ENCODE measurements at places on chromosomes 6 and 20.

- DNase-seq = no peak
Measured at GRCh38 chr6:162532283-162533008, 195.1 kb downstream of the PRKN start.

GRCh38 chr20:6940048-6940447, 172.6 kb downstream of the BMP2 start:
- DNase-seq = no peak

DNA sequence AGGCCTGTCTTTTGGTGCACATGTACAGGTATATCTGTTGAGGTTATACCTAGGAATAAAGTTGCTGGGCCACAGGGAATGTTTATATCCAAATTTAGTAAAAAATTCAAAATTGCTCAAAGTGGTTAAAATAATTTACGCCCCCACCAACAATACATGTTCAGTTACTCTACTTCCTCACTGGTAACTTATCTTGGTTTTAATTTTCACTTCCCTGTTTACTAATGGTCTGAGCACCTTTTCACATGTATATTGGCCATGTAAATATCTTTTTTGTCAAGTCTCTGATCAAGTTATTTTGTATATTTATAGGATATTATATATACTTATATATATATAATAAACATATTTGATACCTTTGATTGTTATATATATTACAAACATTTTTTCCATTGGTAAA, 9.7 kb downstream of the PDE7B start:
- DNase-seq = no peak

DNA sequence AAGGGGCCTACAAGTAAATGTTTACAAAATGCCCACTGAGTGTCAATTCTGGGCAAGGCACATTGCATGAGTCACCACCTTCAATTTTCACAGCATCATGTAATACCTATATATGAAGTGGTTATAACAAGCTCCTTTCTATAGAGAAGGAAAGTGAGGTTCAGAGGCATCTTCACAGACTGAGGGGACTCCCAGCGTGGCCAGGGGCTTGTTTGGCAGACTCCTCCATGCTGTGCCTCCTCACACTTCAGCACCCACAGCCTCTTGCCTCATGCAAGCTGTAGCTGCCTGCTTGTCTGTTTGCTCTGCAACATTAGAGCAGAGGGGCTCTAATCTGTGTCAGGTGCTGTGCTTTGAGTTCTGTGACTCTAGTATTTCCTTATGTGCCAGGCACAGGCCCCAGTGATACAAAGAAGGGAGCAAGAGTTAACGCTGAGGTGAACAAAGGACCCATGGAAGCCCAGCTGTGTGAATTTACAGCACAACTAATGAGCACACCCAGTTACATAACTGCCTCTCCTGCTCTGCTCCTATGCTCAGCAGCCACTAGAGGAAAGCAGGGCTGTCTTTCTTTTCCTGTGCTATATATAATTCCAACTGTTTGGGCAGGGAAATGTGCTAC, 72.3 kb downstream of the ZHX3 start:
- DNase-seq = no peak

- peak; percentile 69 for DNase-seq
Measured at GRCh38 chr20:32972181-32973076, 31.8 kb downstream of the SUN5 start.

DNA sequence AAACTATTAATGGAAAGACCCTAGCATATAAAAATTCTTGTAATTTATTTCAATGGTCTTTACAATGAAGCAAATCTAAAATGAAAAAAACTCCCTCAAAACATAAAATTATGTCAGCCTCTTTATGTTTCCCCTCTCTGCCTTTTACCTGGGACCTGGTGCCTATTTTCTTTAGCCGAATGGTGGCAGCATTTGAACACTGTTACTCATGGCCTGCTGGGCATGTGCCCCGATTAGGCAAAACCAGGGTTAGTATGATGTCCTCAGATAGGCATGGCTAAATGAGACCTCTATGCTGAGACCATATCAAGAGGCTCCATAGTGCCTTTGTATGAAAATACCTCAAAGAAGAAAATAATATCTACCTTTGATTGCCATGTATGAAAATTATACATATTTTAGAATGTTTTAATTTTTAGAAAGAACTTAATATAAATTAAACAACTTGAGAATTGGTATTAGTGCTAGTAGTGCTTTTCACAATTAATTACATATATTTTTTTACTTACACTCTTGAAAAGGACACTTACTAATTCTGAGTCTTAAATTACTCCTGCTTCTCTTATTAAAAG, 22.5 kb upstream of the C6orf58 start:
- DNase-seq = no peak

- no peak for DNase-seq
Measured at GRCh38 chr20:19815553-19815991, 57.5 kb downstream of the RIN2 start.

- no peak for DNase-seq
Measured at GRCh38 chr6:23349521-23350147, 776.4 kb upstream of the NRSN1 start.

DNA sequence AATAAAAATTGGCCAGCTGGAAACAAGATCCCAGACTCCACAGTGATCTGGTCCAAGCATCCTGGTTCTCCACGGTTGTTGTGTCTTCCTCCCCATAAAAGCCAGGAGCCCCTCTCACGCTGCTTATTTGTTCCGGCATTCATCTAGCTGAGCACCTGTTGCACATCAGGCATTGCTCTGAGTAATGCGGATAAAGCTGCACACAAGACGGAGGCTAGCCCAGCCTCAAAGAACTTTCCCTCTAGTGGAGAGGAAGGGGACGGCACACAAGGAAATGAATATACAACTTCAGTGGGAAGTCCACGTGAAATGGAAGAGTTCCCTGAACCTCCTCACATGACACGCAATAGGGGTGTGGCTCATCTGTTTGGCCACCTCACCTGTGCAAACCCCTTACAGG, 30.3 kb upstream of the NXT1 start:
- DNase-seq = no peak

- no peak for DNase-seq
Measured at GRCh38 chr6:74467533-74468215, 738.2 kb downstream of the COL12A1 start.

DNA sequence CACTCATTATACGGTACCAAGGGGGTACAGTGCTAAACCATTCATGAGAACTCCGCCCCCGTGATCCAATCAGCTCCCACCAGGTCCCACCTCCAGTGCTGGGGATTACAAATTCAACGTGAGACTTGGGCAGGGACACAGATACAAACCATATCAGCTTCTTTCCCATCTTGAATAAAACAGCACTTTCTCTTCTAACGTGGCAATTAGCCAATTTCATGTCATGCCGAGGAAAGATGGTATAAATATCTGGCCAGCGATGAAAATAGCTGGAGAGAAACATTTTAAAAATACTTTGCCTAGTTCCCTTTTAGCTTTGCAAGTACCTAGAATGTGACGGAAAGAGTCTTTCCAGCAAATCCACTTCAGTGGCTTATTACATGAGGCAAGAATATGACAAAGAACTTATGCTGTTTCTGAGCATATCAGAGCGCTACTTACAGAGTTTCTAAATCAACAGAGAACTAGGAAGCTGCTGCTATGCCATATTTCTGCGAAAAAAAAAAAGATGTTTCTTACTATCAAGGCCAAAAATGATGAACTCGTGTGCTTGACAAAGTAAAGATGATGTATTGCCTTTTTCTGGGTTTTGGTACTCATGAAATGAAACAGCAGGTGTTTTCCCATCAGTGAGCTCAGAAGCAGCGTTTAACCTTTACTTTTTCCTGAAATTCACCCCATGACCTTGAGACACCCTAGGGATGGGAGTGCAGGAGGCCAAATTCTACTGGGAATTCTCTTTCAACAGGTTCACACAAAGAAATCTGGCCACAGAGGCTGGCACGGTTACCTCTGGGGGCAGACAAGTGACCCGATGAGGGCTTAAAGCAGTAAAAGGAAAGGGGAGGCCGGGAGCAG, 37.9 kb downstream of the AGPAT4 start:
- DNase-seq = no peak

DNA sequence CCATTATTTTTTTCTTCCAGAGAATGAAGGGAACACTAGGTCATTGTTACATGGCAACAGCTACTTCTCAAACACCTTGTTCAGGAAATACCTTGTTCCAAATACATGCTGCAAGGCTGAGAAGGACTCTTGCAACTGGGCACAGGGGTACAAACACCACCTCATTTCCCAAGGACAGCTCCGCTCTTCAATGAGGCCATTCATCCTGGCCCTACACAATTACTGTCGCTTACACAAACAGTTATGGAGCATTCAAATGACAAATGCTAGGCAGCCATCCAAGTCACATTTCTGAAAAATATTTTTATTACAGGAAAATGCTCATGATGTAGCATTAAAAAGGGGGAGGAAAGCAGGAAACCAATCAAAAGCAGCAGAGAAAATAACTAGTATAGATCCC, 611.9 kb downstream of the DHX35 start:
- DNase-seq = no peak

DNA sequence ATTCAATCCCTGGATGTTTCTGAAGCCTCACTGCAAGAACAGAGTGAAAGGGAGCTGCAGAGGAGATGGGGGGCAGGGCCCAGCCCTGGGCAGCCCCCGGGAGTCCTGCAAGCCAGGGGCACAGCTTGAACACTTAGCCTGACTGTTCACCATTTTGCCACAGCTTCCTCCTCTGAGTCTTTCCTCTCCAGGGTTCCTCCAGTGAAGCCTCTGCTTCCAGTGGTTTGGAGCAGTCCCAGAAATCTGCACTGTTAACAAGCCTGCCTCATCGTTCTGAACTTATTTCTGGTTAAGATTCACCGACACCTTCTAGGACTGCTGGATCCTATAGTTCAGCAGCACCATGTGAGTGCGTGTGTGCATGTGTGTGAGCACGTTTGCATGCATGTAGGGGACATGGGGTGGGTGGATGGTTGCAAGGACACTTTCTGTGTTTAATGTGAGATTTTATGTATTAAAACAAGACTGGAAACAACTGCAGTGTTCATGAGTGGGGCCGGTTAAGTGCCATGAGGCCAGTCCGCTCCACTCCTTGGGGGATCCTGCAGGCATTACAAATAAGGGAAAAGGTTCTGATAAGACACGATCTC, 24.6 kb downstream of the CEBPB start:
- DNase-seq = no peak

- DNase-seq = no peak
Measured at GRCh38 chr20:21518292-21518991, 4.6 kb upstream of the NKX2-2 start.

DNA sequence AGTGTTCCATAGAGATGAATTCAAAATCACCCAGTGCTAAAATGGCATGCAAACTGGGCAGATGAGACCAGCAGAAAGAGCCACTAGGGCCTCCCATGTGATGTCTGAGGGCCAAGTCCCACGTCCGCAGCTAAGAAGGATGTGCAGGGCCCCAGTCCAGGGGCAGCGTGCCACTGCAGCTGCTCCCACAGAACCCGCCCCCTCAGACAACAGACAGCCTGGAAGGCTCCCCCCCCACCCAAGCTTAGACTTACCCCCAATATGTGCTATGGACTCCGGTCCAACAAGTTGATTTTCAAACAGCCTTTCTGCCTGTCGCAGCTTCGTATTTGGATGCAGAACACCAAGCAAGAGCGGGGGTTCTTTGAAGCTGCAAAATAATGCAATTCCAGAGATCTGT, 14.0 kb downstream of the APMAP start:
- no peak for DNase-seq

GRCh38 chr6:8556370-8557013, 121.1 kb upstream of the SLC35B3 start:
- DNase-seq = no peak

GRCh38 chr6:121093928-121094327, 240.4 kb downstream of the TBC1D32 start:
- no peak for DNase-seq

DNA sequence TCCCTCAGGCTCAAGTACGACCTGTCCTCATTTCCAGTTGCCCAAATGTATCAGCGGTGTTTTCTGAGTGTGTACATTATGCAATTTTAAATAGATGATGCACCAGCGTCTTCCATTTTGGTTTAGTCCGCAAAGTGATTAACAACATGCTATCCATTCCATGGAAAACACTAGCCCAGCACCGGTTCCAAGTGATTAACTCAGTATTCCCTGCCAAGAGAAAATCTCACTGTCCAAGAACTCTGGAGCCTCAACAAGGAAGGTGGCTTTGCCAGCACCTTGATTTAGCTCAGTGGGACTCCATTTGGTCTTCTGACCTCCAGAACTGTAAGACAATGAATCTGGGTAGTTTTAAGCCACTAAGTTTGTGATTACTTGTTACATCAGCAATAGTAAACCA, 107.2 kb downstream of the FOXC1 start:
- DNase-seq = no peak

GRCh38 chr6:97097068-97098047, 172.8 kb downstream of the KLHL32 start:
- no peak for DNase-seq

DNA sequence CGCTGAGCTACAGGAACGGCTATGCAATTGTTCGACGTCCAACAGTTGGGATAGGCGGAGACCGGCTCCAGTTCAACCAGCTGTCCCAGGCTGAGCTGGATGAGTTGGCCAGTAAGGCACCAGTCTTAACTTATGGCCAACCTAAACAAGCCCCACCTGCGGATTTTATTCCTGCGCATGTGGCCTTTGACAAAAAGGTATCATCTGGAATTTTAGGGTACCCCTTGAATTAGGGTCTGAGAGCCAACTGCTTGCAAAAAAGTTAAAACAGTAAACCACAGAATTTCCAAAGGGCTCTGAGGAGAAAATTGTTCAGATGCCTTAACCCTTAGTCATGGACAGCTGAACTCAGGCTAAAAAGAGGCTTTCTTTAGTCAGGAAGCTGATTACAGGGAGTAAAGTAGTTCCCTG, 3.8 kb downstream of the EFHC1 start:
- no peak for DNase-seq

DNA sequence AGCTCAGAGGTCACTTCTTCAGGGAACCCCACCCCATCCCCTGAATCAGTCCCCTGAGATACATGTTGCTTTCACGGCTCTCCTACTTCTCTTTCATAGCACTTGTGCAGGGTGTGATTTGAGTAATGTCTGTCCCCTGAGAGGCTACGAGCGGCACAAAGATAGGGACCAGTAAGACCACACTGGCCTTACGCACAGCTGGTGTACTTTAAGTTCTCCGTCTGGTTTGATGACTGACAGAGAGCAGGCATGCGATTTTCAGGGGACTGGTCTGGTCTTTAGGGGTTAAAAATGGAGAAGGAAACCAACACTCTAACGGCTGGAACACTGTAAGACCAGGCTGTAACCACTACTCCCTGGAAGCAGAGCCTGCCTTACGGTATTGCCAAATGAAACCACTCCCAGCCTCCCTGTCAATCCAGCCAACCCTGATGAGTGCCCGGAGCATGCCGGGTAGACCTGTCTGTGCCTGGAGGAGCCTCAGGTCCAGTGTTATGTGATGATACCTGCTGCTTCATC, 47.1 kb downstream of the ELMO2 start:
- DNase-seq = no peak

- DNase-seq = no peak
Measured at GRCh38 chr20:50354721-50355589, 155.2 kb upstream of the PTPN1 start.
